Renal cortex interstitium (tissue), 15 donors: ENCODE measurements at places on chromosomes 2 and 18. TPM values are rescaled to one million over a fixed set of nuclear protein-coding genes. Genes with fewer than 3 reads are reported as not detected.

CDCA7 gene
- polyA plus RNA-seq = 39.8 TPM

CCL20 gene
- not detected for polyA plus RNA-seq

MYCN gene
- polyA plus RNA-seq = 33.5 TPM

LRP2 gene
- 221 TPM for polyA plus RNA-seq

CTAGE1 gene
- polyA plus RNA-seq = not detected

QPCT gene
- 14.3 TPM for polyA plus RNA-seq

OSBPL6 gene
- polyA plus RNA-seq = 7.4 TPM

IRS1 gene
- 15.7 TPM for polyA plus RNA-seq

DNA sequence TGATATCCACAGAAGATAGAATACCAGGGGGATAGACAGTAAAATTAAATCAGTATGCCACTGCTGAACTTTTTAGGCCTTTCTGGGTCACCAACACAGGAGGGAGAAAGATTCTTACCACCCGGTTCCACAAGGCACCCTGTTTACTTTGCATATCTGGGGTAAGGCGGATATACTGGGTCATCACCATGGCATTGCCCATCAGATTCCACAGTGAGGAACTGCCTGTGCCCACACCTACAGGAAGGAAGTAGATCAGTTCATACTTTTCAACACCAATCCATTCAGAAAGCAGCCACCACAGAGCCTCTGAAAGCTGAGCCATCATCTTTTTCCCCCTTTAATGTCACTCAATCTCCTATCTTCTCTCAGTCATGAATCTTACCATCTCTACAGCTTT lies 2.0 kb downstream of the LMAN2L start:
- DNase-seq = no peak

GRCh38 chr2:101723371-101724124 lies 26.0 kb downstream of the MAP4K4 start:
- DNase-seq = no peak

GRCh38 chr2:220504938-220505503 lies 877.6 kb downstream of the SLC4A3 start:
- DNase-seq = no peak

DNA sequence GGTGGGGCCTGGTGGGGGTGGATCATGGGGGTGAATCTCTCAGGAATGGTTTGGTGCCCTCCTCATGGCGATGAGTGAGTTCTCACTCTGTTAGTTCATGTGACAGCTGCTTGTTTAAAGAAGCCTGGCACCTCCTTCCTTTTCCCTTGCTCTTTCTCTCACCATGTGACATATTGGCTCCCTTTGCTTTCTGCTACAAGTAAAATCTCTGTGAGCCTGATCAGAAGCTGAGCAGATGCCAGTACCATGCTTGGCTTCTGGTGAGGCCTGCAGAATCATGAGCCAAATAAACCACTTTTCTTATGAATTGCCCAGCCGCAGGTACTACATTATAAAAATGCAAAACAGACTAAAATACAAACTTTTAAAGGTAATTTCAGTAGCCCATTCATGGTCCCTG lies 73.4 kb upstream of the TEX51 start:
- DNase-seq = no peak

- DNase-seq = no peak
Observed at GRCh38 chr2:151630372-151630771, 103.9 kb downstream of the NEB start.

- no peak for DNase-seq
Observed at GRCh38 chr2:102099536-102100298, 42.8 kb upstream of the IL1R1 start.

- no peak for DNase-seq
Observed at GRCh38 chr2:118044103-118044716, 30.3 kb upstream of the CCDC93 start.

DNA sequence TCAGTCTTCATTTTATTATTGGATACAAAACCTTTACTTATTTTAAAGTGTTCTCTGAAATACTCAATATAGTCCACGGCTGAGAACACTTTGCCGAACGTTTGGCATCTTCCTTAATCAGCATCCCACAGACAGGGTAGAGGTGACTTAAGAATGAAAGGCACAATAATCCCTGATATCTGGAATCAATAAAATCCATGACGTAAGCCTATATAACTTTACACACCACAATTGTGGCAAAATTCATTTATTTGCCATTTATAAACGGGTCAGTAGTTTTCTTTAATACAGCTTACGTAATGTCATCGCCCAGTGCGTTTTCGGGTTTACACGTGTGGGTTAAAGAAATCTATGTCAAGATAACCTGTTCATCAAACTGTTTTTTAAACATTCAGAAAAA lies 1.3 kb downstream of the MGAT4A start:
- DNase-seq = no peak

DNA sequence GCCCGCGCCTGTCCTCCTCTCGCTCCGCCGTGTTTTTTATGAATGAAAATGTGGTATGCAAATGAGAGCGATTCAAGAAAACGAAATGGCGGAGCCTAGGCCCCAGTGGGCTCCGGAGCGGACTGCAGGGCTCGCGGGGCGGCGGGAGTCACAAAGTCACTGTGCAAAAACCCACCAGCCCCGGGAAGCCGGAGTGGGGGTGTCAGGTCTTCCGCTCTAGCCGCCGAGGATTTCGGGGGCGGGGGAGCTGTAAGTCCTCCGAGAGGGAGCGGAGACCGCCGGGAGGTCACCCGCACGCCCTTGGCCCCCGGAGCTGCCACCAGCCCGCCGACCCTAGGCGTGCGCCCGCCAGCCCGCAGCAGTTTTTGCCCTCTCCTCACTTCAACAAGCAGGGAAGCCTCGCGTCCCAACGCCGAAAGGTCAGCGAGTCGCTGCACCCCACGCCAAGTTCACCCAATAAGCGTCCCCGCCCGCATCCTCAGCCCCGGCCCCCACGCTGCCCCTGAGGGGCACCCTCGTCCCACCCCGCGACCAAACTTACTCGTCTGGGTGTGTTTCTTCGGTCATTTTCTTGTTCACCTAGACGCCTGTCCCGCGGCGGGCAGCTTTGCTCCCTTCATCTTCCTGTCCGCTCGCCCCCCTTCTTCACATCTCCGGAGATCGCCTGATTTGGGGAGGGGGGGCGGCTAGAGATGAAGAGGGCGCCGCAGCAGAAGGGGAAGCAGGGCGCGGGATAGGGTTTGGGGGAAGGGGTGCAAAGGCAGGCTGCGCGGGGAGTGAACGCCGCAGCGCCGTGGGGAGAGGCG lies 775 bp downstream of the SPRED2 start:
- DNase-seq = peak; percentile 53

DNA sequence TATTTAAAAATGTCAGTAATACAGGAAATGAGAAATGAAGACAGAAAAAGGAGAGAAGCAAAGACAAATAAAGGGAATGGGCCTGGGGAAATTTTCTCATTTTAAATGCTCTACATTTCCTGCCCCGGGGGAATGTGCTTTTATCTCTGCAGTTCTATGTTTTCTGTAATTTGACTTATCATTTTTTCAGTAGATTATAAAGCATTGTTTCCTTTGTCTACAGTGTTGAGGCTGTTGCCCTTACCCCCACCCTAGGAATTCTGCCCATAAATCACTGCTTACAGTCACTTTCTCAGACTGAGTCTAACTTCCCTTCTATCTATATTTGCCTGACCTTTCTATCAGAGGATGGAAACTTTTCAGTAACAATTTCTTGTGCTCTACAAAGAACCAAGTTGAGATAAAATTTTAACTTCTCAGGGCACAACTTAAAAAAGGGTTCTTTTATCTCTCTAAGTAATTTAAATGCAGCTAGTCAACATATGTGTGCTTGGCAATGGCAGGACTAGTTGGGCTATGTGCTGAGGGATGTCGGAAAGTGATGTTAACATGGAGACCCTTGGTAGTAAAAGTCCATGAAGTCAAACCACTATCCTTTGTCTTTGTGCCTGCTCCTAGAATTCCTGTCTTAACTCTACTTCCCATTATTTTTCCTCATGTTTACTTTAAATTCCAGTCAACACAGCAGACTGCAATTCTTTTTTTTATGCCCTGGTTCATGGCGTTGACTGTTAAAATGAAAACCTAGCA lies 146.5 kb upstream of the MMADHC start:
- DNase-seq = peak; percentile 50

DNA sequence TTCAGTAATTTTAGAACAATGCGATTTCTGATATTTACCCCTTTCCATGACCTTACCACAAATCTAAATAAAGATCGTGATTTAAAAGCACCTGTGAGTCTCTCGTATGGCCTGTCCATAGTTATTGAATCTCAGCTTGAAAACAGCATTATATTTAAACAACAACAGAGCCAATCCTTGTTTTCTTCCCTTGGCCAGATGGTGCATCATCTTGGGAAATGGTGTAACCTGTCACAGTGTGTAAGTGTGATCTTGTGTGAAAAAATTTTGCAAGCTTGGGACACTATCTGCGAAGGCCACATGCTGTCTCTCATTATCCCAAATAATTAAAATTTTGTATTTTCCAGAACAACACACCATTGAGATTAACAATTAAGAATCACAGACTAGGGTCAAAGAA lies 262.7 kb upstream of the SPHKAP start:
- no peak for DNase-seq

- DNase-seq = no peak
Observed at GRCh38 chr2:176105730-176106580, 1.1 kb upstream of the HOXD11 start.

- DNase-seq = peak; percentile 22
Observed at GRCh38 chr2:119158563-119159347, at the start of gene C1QL2. Gene C1QL2 (minus strand): TSS chr2:119158751. CDS start chr2:119158269, 482 bp downstream.

- DNase-seq = no peak
Observed at GRCh38 chr18:54673936-54674335, 82.9 kb downstream of the DYNAP start.

GRCh38 chr2:29293830-29294438 lies 178.7 kb downstream of the CLIP4 start:
- peak; percentile 56 for DNase-seq

GRCh38 chr2:68687018-68687417 lies 43.6 kb downstream of the PROKR1 start:
- no peak for DNase-seq

GRCh38 chr2:239296020-239296932 lies 104.5 kb downstream of the HDAC4 start:
- no peak for DNase-seq

DNA sequence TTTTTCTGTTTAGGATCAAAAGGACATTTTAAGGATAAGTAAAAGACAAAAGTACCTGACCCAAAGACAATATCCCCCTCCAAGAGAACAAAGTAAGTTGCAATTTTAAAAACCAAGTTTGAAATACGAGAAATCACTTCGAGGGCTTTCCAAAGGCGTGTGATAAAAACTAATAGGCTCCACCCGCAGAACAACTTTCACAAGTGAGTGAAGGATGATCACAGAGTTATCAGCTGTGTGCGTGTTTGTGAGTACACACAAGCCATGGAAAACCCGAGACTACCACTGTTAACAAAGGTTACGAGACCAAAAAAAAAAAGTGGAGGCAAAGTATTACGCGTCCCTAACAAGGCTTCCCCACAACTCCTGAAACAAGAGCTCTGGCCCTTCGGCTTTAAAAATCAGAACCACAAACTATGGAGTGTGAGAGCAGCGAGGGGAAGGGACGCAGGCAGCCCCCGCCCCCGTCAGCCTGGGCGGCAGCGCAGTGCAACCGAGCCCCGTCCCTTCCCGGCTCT lies 719 bp downstream of the SMAD2 start:
- no peak for DNase-seq

GRCh38 chr2:226644399-226644865 lies 155.2 kb downstream of the IRS1 start:
- DNase-seq = no peak

DNA sequence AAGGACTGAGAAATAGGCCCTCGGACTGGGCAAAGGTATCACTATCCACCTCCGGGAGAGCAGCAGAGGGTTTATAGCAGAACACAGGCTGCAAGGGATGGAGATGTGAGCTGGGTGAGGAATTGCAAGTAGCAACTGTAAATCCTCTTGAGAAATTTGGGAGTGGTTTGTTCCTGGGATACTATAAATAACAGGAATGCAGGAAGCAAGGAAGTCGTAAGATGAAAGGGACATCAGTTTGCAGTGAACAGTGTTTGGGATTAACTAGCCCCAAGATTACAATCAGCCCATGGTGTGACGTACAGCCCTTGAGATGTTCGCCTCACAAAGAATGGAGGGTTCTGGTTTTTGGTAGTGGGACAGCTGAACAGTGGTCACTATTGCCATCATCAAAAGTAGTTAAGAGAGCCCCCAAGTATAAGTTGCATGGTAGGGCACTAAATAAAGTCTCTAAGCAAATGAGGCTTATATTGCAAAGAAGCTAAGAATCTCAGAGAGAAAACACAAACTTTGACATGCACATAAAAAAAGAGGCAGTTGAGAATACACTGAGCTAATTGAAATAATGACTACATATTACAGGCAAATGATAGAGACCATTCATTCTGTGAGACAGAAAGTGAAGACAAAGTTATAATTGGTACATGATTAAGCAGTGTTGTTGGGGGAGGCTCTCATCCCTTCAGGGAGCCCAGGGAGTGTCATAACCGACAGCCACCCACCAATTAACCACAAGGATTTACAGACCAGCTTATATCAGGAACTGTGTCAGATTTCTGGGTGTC lies 362.5 kb upstream of the ACVR2A start:
- DNase-seq = no peak

DNA sequence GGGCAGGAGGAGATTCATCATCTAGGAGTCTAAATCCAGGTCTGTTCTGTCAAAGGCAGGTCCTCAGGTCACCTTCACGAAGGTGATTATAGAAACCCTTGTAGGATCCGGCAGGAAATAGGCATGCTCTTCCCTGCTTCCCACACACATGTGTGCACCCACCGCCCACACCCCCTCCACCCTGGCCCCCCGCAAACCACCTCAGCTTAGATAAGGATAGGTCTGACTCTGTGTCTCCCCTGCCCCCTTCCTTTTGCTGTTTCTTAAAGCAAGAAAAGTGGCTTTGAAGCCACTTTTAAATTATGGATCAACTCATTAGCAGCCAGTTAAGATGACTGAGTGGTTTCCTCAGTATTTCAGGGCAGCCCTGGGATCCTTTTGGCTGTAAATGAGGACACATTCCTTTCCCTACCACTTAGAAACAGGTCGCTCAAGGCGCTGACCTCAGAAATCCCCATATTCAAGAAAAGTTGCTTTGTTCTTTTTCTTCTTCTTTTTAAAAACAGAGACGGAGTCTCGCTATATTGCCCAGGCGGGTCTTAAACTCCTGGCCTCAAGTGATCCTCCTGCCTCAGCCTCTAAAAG lies 14.5 kb upstream of the CIB4 start:
- no peak for DNase-seq

- no peak for DNase-seq
Observed at GRCh38 chr2:233242231-233242927, 9.1 kb upstream of the ATG16L1 start.
